ENCODE measurements at places on chromosomes 16 and 17. TPM values are rescaled to one million over a fixed set of nuclear protein-coding genes. Genes with fewer than 3 reads are reported as not detected.

DNA sequence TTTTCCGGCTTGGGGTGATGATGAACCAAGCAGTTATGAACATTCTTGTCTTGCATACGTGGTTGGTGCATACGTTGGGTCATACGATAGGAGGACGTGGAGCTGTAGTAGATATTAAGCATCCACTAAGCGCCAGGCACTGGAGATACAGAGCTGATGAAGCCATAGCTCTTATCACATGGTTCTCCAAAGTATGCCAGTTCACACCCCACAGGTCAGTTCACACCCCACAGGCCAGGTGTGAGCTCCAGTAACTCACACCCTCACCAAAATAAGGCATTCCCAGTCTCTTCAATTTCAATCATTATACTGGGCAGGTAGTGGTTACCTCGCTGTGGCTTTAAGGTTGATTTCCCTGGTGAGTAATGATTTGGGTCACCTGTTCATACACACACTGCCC, 335.5 kb downstream of the FOXL1 start:
- no peak overlapping the region for H3K27ac ChIP-seq
- H3K36me3 ChIP-seq, result no peaks in the 10 kb centered on the region
- no peaks in the 10 kb centered on the region for H3K27me3 ChIP-seq
- H3K4me3 ChIP-seq, result no peak overlapping the region

Gene CSNK2A2
- 13.9 TPM for total RNA-seq

Gene HOXB1
- total RNA-seq, result not detected

DNA sequence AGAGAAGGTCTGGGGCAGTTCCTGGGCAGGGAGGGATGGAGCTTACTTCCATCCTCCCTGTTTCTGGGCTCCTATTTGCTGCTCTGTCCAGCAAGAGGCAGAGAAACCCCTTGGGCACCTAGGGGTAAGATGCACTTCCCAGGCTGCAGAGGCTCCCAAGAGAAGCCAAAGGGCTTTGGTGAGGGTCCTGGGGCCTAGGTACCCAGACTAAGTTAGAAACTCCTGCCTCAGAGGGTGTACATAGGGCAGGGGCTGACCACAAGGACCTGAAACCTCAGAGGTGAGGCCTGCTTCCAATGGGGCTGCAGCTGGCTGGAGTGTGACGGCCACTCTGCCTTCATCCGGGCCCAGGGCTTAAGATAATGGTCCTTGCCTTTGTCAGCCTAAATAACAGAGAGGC, 1.6 kb upstream of the ARMC7 start:
- peaks cover 21% of the 10 kb centered on the region for H3K4me1 ChIP-seq
- no peaks in the 10 kb centered on the region for H3K36me3 ChIP-seq
- H3K27ac ChIP-seq, result no peak overlapping the region
- no peaks in the 10 kb centered on the region for H3K27me3 ChIP-seq

DNA sequence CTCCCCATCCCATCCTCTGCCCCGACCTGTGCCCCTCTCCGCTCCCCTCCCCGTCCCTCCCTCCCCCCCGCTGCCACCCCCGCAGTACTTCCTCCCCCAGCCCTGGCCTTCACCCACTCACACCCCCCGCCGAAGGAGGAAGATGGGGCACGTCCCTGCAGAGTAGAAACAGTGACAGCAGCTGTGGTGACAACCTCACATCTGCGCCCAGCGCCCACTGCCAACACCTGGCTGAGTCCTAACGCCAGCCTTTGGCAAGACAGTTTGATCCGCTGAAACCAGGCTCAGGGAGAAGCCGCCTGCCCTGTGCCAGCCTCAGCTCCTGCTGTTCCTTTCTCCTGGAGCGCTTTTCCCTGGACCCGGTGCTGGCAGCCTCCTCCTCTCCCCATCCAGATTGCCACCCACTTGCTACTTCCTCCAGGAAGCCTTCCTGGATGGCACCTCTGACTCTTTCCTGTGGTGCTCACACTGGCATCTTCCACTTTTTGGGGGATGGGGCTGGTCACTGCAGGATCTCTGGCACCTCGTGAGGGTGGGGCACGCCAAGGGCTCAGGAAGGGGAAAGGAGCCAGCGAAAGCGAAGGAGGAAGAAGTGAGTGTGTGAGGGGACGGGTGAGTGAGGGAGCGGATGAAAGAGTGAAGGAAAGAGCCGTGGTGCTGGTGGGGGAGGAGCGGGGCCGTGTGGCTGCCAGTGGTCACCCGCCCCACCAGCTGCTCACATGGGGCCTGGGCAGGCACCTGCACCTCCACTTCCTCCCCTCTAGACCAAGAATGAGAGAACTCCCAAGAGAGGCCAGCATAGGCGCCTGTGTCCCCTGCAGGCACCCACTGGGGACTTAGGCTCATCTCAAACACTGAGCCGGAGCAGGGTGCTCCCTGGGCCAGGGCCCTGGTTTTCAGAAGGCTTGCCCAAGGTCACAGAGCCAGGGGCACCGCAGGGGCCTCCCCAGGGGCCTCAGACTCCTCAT, 27.0 kb downstream of the ZFPM1 start:
- DNase-seq, result peak; percentile 77
- no peaks in the 10 kb centered on the region for H3K27me3 ChIP-seq
- peak overlapping the region; percentile 0 for H3K4me3 ChIP-seq
- H3K27ac ChIP-seq, result peak overlapping the region; percentile 75
- peaks cover 72% of the 10 kb centered on the region for H3K4me1 ChIP-seq

Gene LGALS9B
- total RNA-seq, result 0.05 TPM

Gene IQCK
- 3.7 TPM for total RNA-seq

- H3K27me3 ChIP-seq, result no peaks in the 10 kb centered on the region
- H3K27ac ChIP-seq, result no peak overlapping the region
- H3K4me1 ChIP-seq, result no peaks in the 10 kb centered on the region
- no peak overlapping the region for H3K4me3 ChIP-seq
Observed at GRCh38 chr17:37518826-37519225, 29.1 kb downstream of the DUSP14 start.

Gene NT5C
- total RNA-seq, result 64.2 TPM

DNA sequence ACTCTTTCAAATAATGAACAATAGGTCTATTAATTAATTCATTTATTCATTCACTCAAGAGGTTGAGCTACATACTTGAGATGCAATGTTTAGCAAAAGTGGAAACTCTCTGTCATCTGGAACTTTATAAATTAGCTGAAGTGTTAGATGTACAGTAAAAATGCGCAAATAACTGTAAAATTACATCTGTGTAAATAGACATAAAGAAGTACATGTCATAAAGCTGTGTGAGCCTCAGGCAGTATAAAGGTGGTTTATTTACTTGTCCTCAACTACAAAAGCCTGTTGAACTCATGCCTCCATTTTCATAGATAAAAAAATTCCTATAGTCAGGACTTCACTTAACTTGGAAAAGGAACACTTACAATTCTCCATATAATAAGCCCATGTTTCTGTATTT, 343.1 kb downstream of the CDH11 start:
- no peaks in the 10 kb centered on the region for H3K4me1 ChIP-seq
- H3K27me3 ChIP-seq, result no peaks in the 10 kb centered on the region
- H3K27ac ChIP-seq, result no peak overlapping the region
- no peak for DNase-seq

DNA sequence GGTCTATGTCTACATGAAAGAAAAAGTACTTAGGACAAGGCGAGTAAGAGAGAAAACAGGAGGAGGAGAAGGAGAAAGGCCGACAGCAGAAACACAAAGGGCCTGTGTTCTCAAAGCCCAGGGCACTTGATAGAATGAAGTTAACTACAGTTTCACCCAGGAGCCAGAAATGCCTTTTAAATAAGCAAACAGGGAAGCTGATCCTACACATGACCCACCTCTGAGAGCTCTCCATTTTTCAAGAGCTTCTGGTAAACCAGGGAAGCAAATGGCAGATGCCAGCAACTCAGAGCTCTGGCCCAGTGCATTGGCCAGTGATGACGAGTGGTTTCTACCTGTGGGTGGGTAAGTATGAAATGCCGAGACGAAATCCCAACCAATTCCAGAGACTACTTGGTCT, 163.4 kb downstream of the ZFHX3 start:
- no peak for DNase-seq
- H3K27me3 ChIP-seq, result no peaks in the 10 kb centered on the region
- H3K27ac ChIP-seq, result no peak overlapping the region
- no peaks in the 10 kb centered on the region for H3K4me1 ChIP-seq
- H3K36me3 ChIP-seq, result peaks cover 3% of the 10 kb centered on the region

- H3K27ac ChIP-seq, result no peak overlapping the region
- H3K4me3 ChIP-seq, result no peak overlapping the region
- no peaks in the 10 kb centered on the region for H3K36me3 ChIP-seq
Observed at GRCh38 chr17:17570140-17570797, 21.2 kb downstream of the PEMT start.

Gene CCL13
- total RNA-seq, result 22.0 TPM

All from thymus (tissue), 14 donors.